Right cardiac atrium (tissue), 5 donors: ENCODE measurements at places on chromosomes 1 and 21. TPM values are rescaled to one million over a fixed set of nuclear protein-coding genes. Genes with fewer than 3 reads are reported as not detected.

Gene MARK1
- 19.4 TPM for total RNA-seq

Gene KPNA6
- total RNA-seq: 72.4 TPM

Gene TNFRSF9
- not detected for total RNA-seq

DNA sequence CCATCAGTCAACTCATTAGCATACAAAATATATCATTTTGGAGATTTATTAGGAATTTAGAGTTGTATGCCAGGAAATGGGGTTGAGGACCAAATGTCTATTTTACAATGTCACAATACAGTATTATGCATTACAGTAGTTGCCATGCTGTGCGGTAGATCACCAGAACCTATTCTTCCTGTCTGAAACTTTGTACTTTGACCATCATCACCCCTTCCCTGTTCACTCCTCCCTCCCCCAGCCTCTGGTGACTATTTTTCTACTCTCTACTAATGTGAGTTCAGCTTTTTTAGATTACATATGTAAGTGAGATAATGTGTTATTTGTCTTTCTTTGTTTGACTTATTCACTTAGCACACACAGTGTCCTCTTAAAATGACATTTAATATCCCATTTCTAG is 50.8 kb downstream of the PTBP2 start:
- no peak for DNase-seq

DNA sequence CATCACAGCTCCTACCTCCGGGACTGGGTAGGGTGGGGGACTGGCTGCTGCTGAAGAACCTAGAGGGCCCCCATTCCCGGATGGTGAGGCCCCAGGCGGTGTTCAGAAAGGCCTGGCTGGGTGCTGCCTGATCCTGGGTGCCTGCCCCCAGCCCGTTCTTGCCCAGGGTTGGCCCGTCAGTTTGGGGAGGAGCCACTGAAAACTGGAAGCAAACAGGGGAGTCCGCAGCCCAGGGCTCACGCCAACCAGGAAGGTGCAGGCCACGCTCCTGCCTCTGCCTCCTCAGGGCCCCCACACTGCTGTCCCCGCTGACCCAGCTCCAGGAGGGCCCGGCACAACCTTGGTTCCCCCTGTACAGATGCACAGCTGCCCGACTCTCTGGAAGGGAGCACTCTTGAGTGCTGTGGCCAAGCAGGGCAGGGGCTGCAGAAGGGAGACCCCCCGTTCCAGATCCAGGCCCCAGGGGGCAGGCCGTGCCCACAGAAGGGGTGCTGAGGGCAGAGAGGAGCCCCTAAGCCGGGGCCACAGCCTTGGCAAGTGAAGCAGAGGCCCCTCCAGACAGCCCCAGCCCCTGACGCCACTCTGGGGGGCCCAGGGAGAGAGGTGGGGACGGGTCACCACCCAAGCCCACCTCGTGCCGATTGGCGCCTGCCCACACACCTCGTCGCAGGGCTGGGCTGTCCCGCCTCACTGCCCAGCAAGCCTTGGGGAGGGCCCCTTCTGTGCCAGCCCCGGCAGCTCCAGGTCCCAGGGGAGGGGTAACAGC is 5.5 kb downstream of the C1QTNF12 start:
- no peak for DNase-seq

DNA sequence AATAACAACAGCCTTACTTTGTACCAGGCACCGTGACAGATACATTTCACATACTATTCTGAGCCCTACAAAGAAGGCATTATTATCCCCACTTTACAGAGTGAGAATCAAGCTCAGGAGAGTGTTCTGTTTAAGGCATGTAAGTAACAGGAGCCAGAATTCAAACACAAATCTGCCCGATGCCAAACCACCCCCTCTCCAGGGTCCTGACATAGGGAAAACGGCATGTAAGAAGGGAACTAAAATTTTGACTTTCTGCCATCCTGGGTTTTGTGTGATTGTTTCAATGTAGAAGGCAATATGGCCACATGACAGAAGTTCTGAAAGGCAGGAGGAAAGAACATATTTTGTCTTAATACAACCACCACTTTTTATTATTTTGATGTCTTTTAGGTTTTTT is 5.5 kb downstream of the FUCA1 start:
- DNase-seq: no peak

DNA sequence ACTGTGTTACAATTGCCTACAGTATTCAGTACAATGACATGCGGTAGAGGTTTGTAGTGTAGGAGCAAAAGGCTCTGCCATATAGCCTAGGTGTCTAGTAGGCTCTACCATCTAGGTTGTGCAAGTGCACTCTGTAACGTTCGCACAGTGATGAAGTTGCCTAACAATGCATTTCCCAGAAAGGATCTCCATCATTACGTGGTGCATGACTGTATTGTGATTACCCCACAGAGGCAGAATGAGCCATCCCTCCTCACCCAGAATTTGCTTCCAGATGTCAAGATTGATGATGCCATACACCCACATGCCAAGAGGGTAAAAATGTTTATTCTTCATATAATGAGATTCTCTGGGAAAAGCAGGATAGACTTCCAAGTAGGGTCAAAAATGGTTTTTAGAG is 199.3 kb upstream of the CTTNBP2NL start:
- no peak for DNase-seq

GRCh38 chr1:21292984-21293536 is 2.8 kb upstream of the ECE1 start:
- peak; percentile 65 for DNase-seq
